ENCODE measurements at places on chromosomes 7 and 10.

DNA sequence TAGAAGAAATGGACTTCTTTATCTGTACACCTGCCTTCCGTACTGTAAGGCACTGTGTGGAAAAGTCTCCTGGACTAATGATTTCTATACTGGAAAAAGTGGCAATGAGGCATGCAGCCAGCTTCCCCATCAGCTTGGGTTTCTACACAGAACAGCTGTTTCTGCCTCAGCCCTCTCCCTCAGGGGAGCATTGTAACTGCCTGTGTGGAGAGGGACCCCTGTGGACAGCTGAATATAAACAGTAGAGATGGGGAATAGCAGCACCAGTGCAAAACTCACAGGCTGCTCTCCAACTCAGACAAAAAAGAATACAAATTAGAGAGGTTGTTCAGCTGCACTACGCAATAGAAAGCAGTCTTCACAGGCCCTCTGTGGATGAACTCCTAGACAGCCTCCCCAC, 451.3 kb upstream of the MBL2 start:
- DNase-seq = no peak

DNA sequence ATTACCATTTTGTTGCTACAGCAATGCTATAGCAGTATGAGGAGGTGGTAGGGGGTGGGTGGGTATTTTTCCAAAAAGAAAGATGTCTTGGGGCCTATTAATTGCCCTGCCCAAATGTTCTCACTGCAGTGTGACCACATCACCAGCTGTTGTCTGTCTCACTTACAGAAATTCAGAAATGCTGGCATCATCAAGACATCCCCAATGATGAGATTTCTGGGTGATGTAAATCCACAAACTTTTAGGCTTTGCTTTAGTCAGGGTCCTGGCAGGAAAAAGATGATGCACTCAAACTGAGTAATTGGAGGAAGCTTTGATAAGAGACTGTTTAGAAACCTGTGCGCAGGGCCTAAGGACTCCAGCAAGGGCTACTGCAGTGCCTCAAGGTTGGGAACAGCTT, 56.2 kb upstream of the OPN4 start:
- no peak for DNase-seq

DNA sequence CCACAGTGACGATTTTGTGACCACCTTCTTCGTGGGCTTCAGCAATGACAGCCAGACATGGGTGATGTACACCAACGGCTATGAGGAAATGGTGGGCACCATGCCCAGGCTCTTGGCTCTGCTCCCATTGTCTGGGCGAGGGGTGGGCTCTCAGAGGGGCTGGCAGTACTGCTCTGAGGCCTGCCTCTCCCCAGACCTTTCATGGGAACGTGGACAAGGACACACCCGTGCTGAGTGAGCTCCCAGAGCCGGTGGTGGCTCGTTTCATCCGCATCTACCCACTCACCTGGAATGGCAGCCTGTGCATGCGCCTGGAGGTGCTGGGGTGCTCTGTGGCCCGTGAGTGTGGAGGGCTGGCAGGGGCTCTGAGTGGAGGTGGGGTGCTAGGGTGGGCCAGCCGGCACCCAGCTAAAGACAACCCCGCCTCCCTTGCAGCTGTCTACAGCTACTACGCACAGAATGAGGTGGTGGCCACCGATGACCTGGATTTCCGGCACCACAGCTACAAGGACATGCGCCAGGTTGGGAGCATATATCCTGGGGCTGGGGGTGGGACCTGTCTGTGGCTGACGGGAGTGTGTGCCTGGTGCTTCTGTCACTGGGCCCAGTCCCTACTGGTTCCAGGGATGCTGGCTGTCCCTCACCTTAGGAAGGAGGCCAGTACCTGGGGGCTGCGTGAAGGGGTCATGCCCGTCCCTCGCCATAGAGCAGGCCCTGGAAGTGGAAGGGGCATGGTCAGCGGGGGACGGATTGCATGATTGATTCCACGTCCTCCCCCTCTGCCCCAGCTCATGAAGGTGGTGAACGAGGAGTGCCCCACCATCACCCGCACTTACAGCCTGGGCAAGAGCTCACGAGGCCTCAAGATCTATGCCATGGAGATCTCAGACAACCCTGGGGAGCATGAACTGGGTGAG, 6.8 kb downstream of the AEBP1 start:
- peak; percentile 48 for DNase-seq

DNA sequence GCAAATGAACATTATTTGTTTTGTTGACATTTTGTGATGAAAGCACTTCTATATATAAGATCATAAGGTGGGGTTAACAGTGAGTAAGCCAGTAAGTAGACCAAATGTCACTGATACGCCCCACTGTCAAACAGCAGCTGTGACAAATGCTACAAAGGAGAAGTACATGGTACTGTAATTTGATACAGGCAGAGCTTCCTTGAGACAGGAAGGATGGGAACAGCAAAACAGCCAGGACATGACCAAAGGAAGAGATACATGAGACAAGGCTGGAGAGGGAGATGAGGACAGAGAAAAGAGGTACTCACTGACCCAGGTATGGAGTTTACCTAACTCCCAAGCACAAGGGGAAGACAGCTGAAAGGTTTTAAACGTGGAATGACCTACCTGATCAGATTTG, 127.0 kb downstream of the SRPK2 start:
- no peak for DNase-seq

- no peak for DNase-seq
These were observed 113.8 kb downstream of the MARCHF5 start for GRCh38 chr10:92404612-92405418.

DNA sequence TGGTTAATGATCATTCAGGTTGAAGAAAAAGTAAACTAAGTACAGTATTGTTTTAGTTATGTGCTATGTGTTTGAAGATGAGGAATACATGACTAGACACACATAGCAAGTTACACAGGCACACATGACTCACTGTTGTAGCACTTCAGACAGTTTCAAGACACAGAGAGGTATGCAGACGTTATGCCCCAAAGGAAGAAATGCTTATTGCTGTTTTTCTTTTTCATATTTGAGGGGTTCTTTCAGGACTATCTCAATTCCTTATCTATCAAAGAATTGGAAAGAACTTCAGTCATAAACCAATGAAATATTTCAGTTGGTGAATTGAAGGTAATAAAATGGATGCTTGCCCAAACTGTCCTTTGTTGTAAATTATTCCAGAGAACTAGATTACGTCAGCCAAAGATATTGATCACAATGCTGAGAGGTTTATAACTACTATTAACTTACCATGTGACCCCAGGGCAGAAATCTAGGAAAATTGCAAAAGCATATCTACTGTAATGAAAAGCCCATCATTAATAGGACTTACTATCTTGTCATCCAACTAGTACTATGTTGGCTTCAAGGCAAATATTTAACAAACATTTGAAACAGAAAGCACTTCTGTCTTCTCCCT, 61.2 kb upstream of the CAPZA2 start:
- DNase-seq = no peak

- no peak for DNase-seq
These were observed 72.7 kb downstream of the GPR85 start for GRCh38 chr7:113013761-113014449.

DNA sequence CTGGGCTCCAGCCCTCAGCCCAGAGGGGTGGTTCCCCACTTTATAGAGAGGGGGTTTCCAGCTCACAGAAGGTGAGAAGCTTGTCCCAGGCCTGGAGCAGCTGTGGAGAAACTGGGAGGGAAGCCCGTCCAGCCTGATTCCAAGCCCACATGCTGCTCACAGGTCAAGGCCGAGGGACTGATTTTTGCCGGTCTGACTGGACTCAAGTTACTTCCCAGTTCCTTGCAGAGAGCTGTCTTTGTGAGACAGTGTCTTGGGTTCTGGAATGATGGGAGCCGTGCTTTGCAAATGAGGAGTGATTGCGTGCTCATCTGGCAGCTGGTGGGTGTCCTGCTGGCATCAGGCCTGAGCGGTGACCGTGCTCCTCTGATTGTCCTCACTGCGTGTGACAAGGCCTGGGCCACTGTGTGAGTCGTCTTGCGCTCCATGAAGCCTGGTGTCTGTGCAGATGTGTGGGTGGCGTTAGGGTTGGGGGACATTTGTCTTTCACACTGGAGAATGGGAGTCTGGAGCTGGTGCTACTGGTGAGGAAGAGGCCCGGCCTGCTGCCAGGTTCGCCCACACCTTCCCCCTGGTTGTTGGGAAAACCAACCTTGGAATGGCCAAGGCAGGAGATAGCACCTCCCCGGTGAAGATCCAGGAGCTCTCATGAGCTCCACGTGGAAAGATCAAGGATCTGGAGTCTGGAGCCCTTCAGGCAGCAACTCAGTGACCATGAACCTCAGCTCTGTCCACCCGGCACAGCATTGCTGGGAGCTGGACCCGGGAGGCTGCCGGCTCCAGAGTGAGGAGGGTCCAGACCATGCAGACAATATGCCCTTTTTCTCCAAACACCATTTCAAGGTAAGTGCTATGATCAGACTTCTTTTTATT, 129.6 kb downstream of the SMURF1 start:
- DNase-seq = no peak

GRCh38 chr7:159105832-159106811, 38.5 kb downstream of the VIPR2 start:
- DNase-seq = no peak

DNA sequence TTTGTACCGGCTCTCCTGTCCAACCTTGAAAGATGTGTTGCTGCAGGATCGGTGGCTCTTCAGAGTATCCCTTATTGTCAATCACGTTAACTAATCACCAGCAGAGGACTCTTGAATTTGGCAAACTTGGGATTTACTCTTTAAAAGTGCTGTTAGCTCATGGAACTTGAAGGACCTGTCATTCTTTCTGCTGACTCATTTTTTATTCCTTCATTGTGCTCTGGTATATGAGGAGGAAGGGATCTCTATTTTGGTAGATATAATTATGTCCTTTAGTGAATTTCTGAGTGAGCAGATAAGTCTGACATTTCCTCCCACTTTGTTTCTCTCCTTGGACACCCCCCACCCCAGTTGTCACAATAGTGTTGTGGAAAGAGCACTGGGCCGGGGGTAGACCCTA, 175.1 kb upstream of the HDAC9 start:
- DNase-seq = no peak

DNA sequence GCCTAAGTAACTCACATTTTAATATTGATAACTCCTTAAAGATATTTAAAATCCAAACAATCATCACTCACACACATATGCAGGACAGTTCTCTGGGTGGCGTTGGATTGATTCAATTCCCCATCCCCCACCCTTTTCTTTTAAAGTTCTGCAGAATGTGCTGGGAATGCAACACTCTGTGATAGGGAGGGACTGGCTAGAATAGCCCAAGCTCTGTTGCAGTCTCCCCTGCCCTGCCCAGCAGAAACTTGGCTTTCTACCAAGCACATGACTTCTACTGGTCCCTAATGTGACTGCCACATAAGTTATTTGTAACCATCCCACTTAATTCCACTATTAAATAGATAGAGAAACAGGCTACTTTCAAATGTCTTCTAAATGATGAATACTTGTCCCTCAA, 55.2 kb downstream of the TWIST1 start:
- no peak for DNase-seq

DNA sequence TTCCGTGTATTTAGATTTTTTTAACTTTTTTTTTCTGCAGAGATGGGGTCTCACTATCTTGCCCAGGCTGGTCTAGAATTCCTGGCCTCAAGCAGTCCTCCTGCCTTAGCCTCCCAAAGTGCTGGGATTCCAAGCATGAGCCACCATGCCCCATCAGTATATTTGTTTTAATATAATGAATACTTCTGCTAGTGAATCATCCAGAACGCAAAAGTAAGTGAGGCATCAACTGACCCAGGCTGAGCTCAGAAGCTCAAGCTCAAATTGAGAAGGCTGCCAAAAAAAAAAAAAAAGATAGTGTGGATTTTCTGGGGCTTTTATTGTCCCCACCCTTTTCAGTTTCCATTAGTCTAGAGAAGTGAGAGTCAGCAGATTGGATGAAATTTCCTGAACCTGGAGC, 39.0 kb upstream of the TECTB start:
- no peak for DNase-seq

- DNase-seq = no peak
These were observed 26.4 kb downstream of the SLC35B4 start for GRCh38 chr7:134290286-134290685.

Measured in Right ventricle myocardium inferior (tissue), 1 donor.